ENCODE measurements at places on chromosomes 7 and 10.

- ATAC-seq: no peak
These were observed 19.1 kb downstream of the ZMYND11 start for GRCh38 chr10:154348-154747.

- no peak for ATAC-seq
These were observed 111.3 kb upstream of the TNS3 start for GRCh38 chr7:47693216-47693615.

DNA sequence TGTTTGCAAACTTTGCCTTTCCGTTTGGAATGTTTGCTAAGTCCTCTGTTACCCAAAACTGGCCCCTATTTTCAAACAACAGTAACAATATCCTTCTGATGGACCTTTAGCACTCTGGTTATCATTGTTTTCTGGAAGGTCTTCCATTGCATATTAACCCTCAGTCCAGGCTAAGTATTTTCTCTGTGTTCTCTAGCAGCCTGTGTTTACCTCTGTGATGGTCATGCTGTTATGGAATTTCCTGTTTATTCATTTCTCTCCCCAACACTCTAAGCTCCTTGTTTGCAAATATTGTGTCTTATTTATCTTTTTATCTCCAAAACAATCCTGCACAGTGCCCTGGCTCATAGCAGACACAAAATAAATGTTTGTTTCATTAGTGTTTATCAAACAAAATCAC lies 560.3 kb downstream of the ATRNL1 start:
- no peak for ATAC-seq

- no peak for ATAC-seq
These were observed 41.8 kb downstream of the PLEKHA8 start for GRCh38 chr7:30070052-30070451.

- no peak for ATAC-seq
These were observed 65.4 kb downstream of the NEURL1 start for GRCh38 chr10:103558911-103559310.

Measured in gastroesophageal sphincter (tissue), 4 donors.